ENCODE measurements at places on chromosomes 11 and 22.

DNA sequence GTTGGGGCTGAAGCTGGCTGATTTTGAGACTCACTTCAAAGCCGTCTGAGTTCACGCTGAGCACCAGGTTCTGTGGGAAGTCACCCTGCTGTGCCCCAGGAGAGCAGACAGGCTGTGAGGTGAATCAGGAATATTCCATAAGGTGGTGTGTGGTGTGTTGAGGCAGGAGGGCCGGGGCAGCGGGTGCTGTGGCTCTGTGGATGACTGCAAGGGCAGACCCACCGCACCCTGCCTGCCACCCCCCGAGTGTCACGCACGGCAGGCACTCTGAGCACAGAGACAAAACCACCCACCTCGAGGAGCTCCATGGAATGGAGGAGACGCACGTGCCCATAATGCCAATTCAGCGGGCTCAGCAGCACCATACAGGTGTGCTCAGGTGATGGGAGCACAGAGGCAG is 147.8 kb downstream of the PKNOX2 start:
- DNase-seq, result no peak

DNA sequence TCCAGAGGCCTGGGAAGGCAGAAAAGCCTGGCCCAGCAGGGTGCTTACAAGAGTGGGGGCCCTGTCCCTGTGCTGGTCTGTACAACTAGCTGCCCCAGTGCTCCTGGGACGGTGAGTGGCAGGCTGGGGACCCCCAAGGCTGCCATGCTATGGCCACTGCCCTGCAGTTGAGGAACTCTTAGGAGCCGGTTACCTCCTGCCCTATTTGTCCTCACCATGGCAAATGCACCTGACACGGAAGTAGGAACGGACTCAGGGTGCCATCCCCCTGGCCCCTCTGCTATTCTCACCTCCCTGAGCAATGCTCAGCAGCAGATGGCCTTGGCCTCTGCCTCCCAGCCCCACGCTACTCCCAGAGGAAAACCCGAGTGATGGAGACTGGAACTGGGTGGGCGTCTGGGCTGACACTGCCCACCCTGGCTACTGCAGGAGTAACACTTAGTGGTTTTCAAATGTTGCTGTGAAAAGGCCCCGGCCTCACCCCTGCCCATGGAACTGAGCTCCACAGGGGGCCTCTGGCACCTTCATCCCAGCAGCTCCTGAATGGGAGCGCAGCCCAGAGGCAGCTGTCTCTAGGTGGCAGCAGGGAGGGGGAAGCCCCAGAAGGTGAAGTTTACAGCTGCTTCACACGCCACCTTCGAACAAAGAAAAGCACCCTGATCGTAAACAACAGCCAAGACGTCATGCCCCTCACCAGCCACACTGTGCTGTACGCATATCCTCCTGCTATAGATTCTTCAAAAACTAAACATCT is 105.3 kb downstream of the CTTN start:
- DNase-seq, result no peak

- DNase-seq, result no peak
These were observed 38.5 kb downstream of the C11orf58 start for GRCh38 chr11:16776711-16777612.

DNA sequence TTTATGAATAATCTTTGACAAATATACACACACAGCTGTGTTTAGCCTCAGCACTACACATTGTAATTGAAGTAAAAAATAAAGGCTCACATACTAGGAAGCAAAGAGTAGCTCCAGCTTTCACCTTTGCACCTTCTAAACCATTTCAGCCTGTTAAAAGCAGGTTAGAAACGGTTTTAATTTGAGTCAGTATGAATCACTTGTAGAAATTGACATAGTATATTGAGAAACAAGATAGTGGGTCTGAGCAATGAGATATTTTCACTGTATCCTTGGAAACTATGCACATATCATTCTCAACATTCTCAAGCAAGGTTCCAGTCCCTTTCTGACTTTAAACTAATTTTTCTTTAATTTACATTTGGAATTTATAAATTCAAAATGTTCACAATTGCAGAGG is 380.3 kb downstream of the AASDHPPT start:
- DNase-seq, result no peak

GRCh38 chr22:48321986-48322545 is 1505.6 kb downstream of the BRD1 start:
- no peak for DNase-seq

- no peak for DNase-seq
These were observed 36.6 kb downstream of the RCOR2 start for GRCh38 chr11:63880403-63880790.

DNA sequence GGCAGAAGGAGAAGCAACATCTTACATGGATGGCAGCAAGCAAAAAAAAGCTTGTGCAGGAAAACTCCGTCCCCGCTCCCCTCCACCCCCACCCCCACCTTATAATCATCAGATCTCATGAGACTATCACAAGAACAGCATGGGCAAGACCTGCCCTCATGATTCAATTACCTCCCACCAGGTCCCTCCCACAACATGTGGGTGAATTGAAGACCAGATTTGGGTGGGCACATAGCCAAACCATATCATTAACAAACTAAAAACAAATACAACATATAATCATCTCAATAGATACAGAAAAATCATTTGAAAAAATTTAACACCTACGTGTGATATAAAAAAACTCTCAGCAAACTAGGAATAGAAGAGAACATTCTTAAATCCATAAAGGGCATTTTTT is 88.8 kb downstream of the BUD13 start:
- no peak for DNase-seq

DNA sequence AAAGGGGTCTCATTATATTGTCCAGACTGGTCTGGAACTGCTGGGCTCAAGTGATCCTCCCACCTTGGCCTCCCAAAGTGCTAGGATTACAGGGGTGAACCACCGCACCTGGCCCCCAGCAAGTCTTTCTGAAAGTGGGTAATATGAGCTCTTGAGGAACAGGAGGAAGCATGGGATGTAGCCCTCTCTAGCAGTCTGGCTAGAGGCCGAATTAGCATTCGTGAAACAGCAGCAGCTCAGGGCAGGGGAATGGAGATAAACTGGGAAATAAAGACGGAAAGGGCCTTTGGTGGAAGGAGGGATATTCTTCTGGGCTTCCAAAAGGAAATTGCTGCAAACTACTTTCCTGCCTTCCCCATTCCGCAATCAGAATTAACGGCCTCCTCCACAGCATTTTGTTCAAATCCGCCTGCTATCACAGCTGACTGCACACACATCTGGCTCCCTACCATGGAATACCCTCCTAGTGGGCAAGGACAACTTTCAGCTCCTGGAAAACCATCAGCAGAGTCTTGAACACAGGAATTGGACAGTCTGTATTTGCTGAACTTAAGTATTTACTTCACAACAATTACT is 44.3 kb downstream of the MICAL3 start:
- DNase-seq, result no peak

GRCh38 chr22:35781898-35782297 is 64.2 kb downstream of the APOL5 start:
- no peak for DNase-seq

- DNase-seq, result no peak
These were observed 7.5 kb upstream of the ANKRD13D start for GRCh38 chr11:67281552-67282150.

All from stimulated activated CD8-positive, alpha-beta memory T cell treated with anti-CD3 and anti-CD28 coated beads, Interleukin-2, amount 100 ng/mL, for 48 hours (primary cell).